PC-3 (cell line): ENCODE measurements at places on chromosomes 5 and 9. TPM values are rescaled to one million over a fixed set of nuclear protein-coding genes. Genes with fewer than 3 reads are reported as not detected.

DNA sequence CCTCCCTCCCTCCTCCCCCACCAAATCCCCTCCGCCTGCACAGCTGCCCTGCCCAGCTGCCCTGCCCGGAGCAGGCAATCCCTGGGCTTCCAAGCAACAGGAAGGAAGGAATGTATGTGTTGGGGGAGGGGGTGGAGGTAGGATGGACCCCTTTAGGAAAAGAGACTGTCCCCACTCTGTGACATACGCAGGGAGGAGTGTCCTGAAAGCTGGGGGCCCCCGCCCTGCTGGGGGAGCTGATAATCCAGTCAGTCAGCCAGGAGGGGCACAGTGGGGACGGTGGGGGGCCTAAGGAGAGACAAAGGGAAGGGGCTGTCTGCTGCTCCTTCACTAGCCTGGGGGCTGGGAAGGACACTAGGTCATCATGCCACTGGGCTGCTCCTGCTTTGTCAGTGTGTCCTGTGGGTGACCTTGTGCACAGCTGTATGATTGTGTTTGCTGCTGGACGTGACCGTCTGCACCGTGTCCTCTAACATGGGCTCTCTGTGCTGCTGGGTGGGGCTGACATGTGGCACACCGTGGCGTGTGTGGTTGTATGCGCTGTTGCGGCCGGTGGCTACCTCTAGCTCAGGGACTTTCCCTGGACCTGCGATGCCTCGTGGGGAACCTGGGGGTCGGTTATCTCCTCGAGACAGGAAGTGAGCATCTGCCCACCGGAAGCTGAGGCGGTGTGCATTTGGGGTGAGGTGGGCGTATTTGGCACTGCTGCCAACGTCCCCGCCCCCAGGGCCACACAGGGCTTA lies 3.0 kb downstream of the N4BP3 start:
- no peak for DNase-seq

Gene NRARP
- total RNA-seq = 35.5 and 36.8 TPM in 2 replicates

GRCh38 chr5:65668696-65669095 lies 43.9 kb downstream of the SHLD3 start:
- no peak for DNase-seq

Gene PDE6A
- total RNA-seq = not detected in 2 replicates

GRCh38 chr9:93684806-93685543 lies 108.6 kb downstream of the PHF2 start:
- DNase-seq = peak; percentile 52

DNA sequence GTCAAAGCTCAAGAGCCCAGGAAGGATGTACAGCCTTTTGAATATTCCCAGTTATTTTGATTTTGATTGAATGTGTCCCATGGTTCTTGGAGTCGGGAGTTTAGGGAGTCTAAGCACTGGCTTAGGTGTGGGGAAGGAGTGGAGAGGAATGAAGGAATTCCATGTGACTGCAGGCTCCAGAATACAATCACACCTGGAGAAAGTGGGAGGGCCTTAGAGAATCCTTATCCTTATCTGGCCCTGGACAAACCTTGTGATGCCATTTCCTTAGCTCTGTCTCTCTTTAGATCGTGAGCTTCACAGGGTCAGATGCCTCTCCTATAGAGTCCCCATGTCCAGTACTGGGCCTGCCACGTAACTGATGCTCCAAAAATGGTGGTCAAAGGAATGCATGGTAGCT lies 4.2 kb upstream of the EEIG1 start:
- DNase-seq = no peak

- DNase-seq = no peak
These were observed 54.8 kb downstream of the C9 start for GRCh38 chr5:39309534-39309933.

Gene CDX1
- total RNA-seq = not detected in 2 replicates
